Caudate nucleus (tissue), 63 donors: ENCODE measurements at places on chromosomes 6 and 20.

DNA sequence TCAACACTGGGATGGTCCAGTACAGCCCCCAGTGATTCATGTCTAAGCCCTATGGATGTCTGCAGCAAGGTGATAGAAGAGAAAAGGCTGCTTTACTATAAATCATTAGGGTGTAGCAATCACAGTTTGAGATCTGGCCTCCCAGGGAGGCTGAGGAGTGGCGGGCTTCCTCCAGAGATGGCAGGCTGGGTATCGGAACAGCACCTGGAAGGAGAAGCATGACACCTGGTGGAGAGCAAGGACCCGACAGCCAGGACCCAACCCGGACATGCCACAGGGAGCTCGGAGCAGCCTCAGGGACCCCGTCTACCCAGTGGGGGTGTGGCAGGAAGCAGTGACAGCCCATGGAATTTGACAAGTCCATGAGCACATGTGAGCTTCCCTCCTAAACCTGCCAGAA is 114.8 kb upstream of the CD93 start:
- no peak for DNase-seq

- no peak for DNase-seq
Observed at GRCh38 chr6:23713211-23713610, 412.8 kb upstream of the NRSN1 start.

GRCh38 chr6:113094779-113095178 is 747.6 kb downstream of the RFPL4B start:
- no peak for DNase-seq

GRCh38 chr6:137210903-137211302 is 8.3 kb downstream of the IFNGR1 start:
- DNase-seq: no peak

GRCh38 chr6:54595844-54596243 is 250.7 kb upstream of the FAM83B start:
- no peak for DNase-seq
